ENCODE measurements at places on chromosomes 5 and 9. TPM values are rescaled to one million over a fixed set of nuclear protein-coding genes. Genes with fewer than 3 reads are reported as not detected.

Gene CKMT2
- not detected for polyA plus RNA-seq

Gene GPRIN1
- polyA plus RNA-seq, result 0.24 TPM

Gene MZB1
- 1.6 TPM for polyA plus RNA-seq

Gene RIMOC1
- 12.5 TPM for polyA plus RNA-seq

Gene MAML1
- polyA plus RNA-seq, result 2.8 TPM

Gene CCL27
- not detected for polyA plus RNA-seq

Gene SPINK13
- polyA plus RNA-seq, result not detected

Gene FAM151B
- polyA plus RNA-seq, result not detected

Gene ROR2
- not detected for polyA plus RNA-seq

Gene TNC
- not detected for polyA plus RNA-seq

Gene GGTA1
- polyA plus RNA-seq, result not detected

Gene ARID3C
- not detected for polyA plus RNA-seq

Gene GABRA6
- not detected for polyA plus RNA-seq

Gene ANKRD55
- 9.0 TPM for polyA plus RNA-seq

Gene PLCXD3
- polyA plus RNA-seq, result not detected

Gene PDZD2
- 0.20 TPM for polyA plus RNA-seq

Gene SPATA31D3
- not detected for polyA plus RNA-seq

Gene CTSV
- polyA plus RNA-seq, result 0.10 TPM

Gene NTRK2
- 0.02 TPM for polyA plus RNA-seq

Gene CCDC171
- polyA plus RNA-seq, result 0.07 TPM

Gene FOXD4L5
- not detected for polyA plus RNA-seq

Gene ADCY2
- polyA plus RNA-seq, result not detected

Gene TMEM252
- not detected for polyA plus RNA-seq

Gene FBXL7
- polyA plus RNA-seq, result not detected

Gene SLC23A1
- not detected for polyA plus RNA-seq

Gene HDAC3
- 96.2 TPM for polyA plus RNA-seq

Gene FBP2
- not detected for polyA plus RNA-seq
